HFFc6 (cell line): ENCODE measurements at places on chromosomes 5 and 9.
A peak's percentile ranks its signal among the peaks of the same experiment; 100 is the strongest.

- no peak for DNase-seq
Observed at GRCh38 chr9:113548221-113549041, 84.9 kb downstream of the RGS3 start.

- peak; percentile 45 for DNase-seq
Observed at GRCh38 chr9:109452761-109453160, 45.3 kb downstream of the PTPN3 start.

GRCh38 chr9:110971705-110972104, 66.6 kb downstream of the LPAR1 start:
- no peak for DNase-seq

DNA sequence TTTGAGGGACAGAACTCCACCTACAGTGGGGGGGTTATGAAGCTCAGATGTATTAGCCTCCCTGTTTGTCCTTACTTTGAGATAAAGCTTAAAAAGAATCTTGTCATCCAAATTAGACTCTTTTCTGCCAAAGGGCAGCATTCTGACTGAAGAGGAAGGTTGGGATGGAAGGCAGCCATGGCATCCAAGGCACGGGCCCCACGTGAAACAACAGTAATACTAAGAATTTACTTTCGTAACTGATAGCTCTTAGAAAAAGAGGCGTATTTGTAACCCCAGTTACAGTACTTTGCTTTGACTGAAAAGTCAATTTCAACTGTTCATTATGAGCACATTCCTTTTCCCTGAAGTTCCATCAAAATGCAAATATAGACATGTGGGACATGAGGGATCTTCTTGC, 168.5 kb downstream of the ARRDC3 start:
- DNase-seq, result no peak

GRCh38 chr9:121230256-121230655, 28.6 kb upstream of the RAB14 start:
- DNase-seq, result no peak

DNA sequence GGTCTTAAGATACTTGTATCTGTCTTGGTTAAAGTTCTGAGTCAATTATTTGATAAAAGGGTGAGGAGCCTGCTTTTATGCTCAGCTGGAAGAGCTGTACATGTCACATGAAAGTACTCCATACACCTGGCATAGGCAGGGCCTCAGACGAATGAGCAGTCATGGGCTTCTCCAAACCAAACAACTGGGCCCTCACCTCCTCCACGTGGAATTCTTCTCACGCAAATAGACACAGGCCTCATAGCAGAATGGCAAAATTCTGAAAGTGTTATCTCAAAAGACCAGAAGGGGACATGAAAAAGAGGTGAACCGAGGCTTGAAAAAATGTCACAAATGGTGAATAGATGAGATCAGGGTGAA, 48.6 kb downstream of the FAM240B start:
- no peak for DNase-seq

DNA sequence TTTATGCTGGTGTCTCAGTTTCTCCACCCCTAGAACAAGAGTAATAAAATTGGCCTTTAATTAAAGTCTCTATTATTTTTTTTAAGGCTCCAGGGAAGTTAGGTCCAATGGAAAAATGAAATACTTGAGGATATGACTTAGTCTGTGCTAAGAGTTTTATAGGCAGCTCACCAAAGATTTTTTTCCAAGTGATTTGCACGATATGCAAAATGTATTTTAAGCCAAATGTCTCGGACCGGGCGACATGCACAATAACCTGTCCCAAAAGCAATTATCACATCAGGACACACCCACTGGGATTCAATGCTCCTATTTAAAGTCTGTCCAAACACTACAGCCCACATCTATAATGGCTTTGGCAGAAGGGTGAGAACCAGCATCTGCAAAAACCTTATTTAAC, 136.1 kb upstream of the ANKH start:
- no peak for DNase-seq

- DNase-seq, result no peak
Observed at GRCh38 chr5:181217803-181218062, 5.3 kb upstream of the TRIM41 start.

GRCh38 chr5:11525020-11525419, 379.2 kb downstream of the CTNND2 start:
- DNase-seq, result no peak

GRCh38 chr9:35854091-35854762, 16.0 kb downstream of the OR13J1 start:
- DNase-seq, result no peak

- no peak for DNase-seq
Observed at GRCh38 chr5:168865968-168866367, 286.8 kb upstream of the PANK3 start.

DNA sequence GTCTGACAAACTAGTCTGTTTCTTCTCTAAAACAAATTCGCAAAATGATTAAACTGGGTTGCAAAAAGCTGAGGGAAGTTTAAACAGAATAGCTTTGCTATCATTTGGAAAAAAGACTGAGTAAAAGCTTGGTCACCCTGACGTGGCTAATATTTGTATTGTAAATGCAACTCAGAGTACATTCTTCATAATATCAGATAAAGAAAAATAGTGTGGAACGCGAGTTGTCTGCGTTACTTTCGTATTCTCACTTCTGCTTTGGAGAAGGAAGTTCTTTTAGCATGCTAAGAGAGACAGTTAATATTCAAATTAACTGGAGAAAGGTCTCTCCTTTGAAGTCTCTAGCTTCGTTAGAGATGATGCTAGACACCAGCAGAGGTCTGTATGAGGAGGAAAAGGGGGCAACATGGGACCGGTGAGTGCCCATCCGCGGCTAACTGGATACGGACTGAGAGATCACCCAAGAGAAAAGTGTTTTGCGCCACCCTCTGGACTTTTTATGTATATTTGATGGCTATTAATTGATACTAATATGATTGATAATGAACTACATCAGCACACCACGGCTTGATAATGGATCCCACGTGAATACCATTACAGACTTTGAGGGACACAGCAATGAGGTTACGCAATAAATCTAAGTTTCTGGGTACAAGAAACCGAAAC, 2.9 kb upstream of the CNTRL start:
- peak; percentile 50 for DNase-seq

DNA sequence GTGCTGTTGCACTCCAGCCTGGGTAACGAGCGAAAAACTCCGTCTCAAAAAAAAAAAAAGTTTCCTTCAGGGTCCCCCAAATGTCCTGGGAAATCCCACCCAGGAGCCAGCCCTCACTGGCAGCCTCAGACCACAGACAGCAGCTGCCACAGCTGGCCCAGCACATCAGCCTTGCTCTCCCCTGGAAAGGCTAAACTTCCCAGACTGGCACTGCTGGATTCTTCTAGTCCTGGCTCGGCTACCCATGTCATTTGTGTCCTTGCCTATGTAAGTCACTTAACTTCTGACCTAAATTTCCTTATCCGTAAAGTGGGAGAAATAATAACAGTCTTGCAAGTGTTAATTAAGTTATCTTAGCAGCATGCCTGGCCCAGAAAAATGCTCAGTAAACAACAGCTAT, 8.6 kb upstream of the PRRC2B start:
- no peak for DNase-seq

DNA sequence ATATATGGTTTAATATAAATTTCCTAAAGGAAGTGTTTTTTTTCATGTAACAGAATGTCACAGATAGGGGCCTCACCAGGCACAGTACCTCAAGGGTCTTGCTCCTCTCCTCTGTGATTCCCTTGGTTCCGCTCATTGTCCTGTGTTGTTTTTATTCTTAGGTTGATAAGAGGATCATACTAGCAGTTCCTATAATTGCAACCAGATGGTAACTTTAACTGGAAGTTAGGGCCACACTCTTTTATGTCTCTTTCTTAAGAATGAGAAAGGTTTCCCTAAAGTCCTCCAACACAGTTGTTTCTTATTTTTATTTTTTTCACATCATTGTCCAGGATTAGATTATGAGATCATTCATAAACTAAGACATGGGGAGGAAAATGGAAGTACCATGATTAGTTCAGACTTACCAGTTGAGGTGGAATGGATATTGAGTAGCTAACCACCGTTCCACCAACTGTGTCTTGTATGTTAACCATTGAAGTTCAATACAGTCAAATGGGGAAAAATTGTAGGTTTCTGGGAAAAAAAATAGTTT, 41.1 kb downstream of the FAM174A start:
- no peak for DNase-seq

- no peak for DNase-seq
Observed at GRCh38 chr9:127746959-127747569, 12.0 kb upstream of the TOR2A start.

- no peak for DNase-seq
Observed at GRCh38 chr9:138066049-138066448, 188.5 kb downstream of the CACNA1B start.

DNA sequence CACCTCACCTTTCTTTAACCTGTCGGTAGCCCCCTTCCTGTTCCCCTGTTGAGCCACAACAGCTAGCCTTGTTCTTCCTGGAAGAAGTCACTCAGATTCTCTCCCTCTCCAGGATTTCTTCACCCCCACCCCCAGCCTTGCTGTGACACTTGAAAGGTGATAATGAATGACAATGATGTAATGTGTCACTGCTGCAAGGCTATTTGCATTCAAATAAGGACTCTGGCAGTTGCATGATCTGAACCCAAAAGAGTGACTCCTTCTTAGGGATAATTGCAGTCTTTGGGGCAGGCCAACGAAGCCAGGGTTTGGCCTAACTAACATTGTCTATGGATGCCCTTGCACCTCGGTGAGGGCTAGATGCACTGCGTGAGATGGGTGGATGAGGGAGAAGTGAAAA, 154.4 kb upstream of the CLINT1 start:
- DNase-seq, result no peak

GRCh38 chr9:96294159-96294545, 7.8 kb downstream of the HSD17B3 start:
- DNase-seq, result no peak

DNA sequence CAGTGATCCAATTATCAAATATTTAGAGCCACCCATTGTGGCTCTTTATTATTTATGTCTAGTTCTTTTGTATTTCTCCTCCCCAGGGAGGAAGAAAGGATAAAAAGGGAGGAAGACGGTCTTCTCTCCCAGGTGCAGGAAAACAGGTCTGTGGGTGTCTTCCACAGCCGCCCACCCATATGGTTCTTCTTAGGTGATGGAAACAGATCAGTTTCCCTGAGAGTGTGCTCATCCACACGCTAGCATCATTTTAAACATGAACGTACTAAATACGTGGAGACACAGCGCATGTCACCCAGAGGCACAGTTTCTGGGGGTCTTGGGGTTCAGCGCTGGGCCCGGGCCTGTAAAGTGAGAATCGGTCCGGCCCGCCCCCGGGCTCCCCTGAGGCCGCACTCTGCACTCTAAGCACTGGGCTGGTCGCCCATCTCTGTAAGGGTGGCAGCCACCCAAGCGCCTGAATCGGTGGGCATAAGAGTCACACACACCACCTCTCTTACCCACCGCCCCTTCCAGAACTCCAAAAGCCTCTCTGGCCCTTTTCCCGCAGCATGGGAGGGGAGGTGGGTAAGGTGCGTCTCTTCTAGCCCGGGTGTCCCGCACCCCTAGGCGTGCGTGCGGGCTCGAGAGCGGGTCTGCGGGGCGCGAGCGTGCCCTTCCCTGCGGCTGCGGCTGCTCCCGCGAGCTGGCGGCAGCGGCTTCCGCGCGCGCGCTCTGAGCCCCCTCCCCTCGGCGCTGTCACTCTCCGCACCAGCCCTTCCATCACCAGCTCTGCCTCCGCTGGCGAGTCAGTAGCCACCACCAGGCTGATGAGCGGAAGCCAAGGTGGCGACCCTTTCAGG, 1.3 kb downstream of the PTCH1 start:
- no peak for DNase-seq

DNA sequence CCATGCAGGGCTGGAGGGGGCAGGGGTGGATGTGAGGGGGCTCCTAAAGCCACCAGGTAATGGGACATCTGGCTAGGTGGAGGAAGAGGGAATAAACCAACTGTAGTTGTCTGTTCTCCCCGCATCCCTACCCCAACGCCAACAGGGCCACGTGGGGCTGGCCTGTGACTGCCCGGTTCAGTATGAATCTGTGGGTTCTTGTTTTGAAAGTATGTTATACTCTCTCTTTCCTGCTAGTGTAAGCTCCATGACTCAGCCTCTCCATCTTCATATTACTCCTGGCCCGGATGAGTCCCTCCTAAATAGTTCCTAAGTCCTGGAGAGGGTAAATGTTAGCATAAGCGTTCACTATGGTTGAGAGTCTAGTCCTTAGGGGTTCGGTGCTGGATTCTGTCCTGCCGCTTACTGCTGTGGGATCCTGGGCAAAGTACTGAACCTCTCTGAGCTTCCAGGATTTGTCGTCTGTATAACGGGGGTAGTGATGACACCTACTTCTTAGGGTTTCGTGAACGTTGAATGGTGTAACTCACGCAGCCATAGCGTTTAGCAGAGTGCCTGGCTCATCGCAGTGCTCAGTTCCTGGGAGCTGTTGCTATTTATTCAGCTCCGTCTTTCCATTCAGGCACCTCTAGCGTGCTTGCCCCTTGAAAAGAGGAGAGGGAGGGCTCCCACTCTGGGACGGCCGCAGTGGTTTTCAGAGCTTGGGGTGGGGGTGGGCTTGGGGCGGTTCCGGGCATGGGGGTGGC, 28.8 kb downstream of the LHX2 start:
- DNase-seq, result peak; percentile 49

DNA sequence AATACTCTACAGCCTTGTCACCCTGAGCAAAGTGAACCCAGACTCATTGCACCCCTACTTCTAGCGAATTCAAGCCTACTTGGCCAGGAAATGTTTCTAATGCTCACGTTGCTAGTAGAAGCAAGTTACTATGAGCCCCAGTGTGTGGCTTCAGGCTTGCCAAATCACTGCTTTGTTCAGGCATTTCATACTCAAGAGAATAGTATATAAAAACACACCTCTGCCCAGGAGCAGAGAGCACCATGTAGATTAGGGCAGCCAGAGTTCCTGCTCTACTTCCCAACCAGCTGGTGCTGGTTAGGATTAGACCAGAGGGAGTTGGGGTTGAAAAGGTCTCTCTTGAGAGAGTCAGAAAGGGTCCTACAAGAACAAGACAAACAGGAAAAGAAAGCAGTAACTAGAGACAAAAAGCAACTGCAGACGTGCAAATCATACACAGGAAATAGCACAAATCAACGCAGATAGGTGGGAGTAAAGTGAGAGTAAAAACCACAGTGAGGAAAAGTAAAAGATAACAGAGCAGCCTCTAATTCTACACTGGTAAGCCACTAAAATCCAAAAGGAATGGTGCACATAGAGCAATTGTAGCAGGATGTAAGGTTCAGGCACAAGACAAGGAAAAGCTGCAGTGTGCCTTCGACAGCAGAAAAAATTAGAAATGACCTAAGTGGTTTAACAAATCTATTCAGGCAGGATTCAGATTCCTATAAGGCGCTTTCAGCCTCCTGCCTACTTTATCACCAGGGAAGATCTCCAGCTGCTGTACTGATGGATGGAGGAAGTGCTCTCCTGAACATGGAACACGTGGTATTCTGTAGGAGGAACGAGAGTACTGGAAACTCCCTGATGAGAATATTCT, 49.6 kb upstream of the KIF2A start:
- DNase-seq, result no peak

GRCh38 chr5:180975338-180975737, 13.3 kb upstream of the BTNL3 start:
- no peak for DNase-seq

- no peak for DNase-seq
Observed at GRCh38 chr5:2514484-2514883, 237.0 kb downstream of the IRX2 start.

GRCh38 chr9:107636571-107637381, 147.2 kb upstream of the KLF4 start:
- no peak for DNase-seq

GRCh38 chr5:136413196-136413595, 47.9 kb upstream of the TRPC7 start:
- no peak for DNase-seq

GRCh38 chr9:133492061-133493021, 13.4 kb upstream of the SLC2A6 start:
- DNase-seq, result no peak

- DNase-seq, result peak; percentile 4
Observed at GRCh38 chr5:116766470-116766947, 191.9 kb upstream of the SEMA6A start.
